Jurkat, Clone E6-1 (cell line): ENCODE measurements at places on chromosomes 1 and 21.

GRCh38 chr1:58929671-58930325 is 146.0 kb upstream of the JUN start:
- no peak for DNase-seq

GRCh38 chr1:19232524-19232846 is 18.8 kb downstream of the EMC1 start:
- DNase-seq: no peak

DNA sequence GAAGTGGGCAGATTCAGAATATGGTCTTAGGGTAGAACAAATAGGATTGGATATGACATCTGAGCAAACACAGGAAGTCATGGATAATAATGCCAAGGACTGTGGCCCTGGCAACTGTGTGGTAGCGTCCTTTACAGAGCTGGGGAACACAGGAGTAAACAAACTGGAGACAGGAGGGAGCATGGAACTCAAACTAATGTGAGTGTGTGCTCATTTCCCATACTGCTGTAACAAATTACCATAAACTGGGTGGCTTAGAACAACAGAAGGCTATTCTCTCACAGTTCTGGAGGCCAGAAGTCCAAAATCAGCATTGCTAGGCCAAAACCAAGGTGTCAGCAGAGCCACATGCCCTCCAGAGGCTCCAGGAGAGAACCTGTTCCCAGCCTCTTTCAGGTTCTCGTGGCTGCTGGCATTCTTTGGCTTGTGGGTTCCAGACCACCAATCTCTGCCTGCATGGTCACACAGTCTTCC is 106.4 kb downstream of the TGFBR3 start:
- DNase-seq: no peak

GRCh38 chr1:119674835-119675289 is 26.8 kb upstream of the ZNF697 start:
- peak; percentile 28 for DNase-seq

DNA sequence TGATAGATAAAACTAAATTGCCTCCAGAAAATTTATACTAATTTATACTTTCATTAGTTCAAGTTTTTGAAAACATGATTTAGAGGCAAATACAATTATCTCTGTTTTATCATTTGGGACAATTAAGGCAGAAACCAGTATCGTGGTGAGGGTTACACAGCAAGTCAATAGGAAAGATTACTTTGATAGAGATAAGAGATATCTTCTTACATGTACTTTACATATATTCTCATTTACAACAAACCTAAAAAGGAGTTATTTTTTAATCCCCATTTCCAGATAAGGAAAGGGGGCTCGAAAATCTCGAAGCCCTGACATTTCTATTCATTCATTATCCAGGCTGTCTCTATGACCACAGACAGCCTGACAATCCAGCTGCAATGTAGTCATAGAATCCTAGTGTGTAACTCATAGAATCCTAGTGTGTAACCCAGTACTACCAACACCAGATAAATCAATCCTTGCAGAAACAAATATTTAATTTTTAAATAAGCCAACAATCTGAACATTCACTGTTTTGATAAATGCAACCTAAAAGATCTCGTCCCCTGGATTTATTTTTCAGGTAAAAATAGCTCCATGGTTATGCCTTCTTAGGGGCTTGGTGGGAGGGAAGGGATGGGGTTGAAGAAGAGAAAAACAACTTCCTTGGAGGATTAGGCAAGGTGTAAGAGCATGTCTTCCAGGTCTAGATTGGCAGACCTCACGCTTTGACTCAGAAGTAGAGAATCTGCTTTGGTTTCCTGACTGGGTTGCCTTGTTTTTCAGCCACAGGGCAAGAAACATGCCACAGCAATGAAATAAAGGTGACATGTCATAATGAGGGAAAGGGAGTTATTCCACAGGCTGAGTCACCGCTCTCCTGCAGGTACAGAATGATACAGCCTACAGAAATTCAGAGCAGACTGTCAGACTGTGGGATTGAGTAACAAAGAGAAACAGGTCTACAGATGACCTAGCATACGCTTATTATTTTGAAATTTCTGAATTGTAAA is 45.6 kb downstream of the IRF2BP2 start:
- no peak for DNase-seq
